ENCODE measurements at places on chromosomes 12 and 14.

- DNase-seq = peak; percentile 77
Measured at GRCh38 chr12:54220092-54220557, 31.3 kb upstream of the SMUG1 start.

- DNase-seq = no peak
Measured at GRCh38 chr12:96212456-96213375, 18.5 kb downstream of the ELK3 start.

DNA sequence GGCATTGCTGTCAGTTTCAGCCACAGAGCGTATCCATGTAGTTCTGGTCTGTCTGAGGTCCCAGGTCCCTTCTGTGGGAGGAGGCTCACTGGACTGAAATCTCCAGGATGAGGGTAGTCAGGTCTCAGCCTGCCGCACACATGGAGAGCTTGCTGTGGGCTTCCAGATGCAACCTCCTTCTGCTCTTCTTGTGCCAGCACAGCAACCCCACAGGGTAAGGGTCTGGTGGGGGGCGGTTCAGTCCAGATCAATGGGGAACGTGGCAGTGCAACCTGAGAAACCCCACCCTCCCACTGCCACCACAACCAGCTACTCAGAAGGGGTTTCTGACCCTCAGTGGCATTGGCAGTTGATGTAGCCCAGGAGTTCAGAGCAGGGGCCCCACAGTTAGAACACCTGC is 61.2 kb downstream of the BEGAIN start:
- no peak for DNase-seq

- DNase-seq = peak; percentile 53
Measured at GRCh38 chr14:67411820-67412421, at the start of gene PLEK2. Gene PLEK2 (minus strand): TSS chr14:67412165. CDS start chr14:67412059, 106 bp downstream.

DNA sequence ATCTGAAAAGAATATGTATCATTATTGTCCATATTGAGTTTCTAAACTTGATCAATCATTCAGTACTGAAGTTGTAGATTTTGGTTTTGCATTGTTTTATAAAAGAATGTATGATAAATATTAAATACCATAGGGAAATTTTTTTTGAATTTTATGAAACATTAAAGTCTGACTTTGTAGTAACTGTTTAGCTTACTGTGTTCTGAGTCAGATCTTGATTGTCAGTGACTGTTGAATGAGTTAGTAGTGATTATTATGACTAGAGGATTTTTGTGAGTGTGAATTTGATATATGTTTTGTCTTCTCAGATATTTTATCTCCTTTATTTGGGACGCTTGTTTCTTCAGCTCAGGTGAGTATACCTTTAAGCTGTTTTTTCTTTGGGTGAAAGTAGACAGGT is 10.1 kb downstream of the TDP1 start:
- DNase-seq = no peak

DNA sequence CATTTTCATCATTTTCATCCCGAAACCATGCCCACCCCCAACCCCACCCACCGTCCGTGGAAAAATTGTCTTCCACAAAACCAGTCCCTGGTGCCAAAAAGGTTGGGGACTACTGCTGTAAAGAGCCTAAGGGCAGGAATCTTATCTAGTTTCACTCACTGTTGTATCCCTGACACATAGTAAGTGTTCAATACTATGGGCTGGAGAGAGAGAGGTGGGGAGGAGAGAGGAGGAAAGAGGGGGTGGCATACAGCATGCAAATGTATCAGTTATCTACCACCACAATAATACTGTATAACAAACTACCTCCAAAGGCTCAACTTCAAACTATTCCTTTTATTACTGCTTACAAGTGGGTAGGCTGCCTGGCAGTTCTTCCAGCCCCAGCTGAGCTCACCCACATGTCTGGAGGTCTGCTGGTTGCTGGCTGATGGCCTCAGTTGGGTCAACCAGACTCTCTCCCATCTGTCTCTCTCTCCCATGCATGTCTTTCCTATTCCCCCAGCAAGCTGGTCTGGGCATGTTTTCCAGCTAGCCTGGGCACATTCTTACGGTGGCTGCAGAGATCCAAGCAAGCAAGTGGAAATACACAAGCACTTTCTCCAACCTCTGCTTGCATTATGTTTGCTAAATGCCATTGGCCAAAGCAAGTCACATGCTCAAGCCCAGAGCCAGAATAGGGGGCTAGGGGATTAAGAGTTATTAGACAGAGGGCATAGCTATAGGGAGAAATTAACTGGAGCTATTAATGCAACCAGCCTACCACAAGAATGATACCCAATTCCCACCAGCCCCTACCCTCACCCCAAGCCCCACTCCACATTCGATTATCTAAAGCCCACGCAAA is 31.6 kb upstream of the FICD start:
- DNase-seq = no peak

DNA sequence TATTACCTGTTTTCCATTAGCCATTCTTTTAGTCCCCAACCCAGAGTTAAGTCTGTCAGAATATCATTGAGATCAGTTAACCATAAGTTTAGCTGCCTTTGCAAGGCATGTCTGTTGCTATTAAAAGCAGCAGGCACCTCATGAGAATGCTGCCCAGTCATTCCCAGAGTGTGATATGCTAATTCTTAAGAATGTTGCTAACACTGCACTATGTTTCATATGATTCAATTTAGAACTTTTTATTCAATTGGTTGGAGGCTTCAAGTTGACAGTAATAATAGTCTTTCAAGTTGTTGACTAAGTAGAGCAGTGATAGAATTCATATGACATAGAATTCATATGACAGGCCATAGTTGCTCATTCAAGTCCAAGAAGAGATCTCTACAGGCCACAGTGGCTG is 292.3 kb downstream of the FUT8 start:
- DNase-seq = peak; percentile 46

DNA sequence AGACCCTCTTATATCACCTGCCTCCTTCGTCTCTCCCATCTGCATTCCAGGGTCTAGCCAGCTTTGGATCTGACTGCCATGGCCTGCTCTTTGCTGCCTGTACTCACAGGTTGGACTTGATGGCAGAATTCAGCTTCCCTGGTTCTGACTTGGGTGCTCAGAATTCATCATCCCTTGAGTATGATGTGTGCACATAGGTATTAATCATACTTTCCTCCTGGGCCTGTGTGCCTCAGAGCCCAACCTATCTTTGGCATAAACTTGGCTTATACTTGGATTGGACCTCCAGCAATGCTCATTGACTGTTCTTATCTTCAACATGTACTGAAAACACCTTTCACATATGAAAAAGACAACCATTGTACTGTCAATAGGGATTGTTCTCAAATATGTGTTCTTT is 70.7 kb upstream of the LMNTD1 start:
- DNase-seq = peak; percentile 5

- DNase-seq = no peak
Measured at GRCh38 chr14:28902930-28903329, 136.3 kb downstream of the FOXG1 start.

GRCh38 chr14:50740856-50741255 is 72.8 kb upstream of the SAV1 start:
- no peak for DNase-seq

GRCh38 chr14:50608302-50608851 is 48.4 kb downstream of the ATL1 start:
- DNase-seq = peak; percentile 62

- DNase-seq = peak; percentile 44
Measured at GRCh38 chr12:3885277-3886094, 12.3 kb upstream of the PARP11 start.

GRCh38 chr12:24200010-24200409 is 250.5 kb upstream of the SOX5 start:
- no peak for DNase-seq

- DNase-seq = no peak
Measured at GRCh38 chr14:51627313-51627712, 24.4 kb upstream of the FRMD6 start.

DNA sequence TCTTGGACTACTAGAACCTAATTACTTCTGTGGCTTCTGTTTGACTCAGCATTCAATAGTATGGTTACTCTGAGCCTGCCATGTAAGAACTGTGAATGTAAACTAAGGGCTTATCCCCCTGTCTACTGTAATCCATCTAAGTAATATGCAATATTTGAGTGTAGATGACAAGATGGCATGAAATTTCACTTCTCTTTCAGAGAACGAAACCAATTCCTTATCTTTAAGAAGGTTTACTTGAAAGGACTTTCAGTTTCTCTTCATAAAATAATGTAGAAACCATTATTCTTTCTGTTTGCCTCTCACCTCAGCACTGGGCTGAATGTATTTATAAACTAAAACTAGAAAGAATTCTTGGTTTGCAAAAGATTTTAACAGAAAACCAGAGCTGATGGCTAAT is 60.4 kb upstream of the ARID2 start:
- no peak for DNase-seq

GRCh38 chr14:24056800-24057184 is 5.0 kb downstream of the CARMIL3 start:
- DNase-seq = no peak

GRCh38 chr14:25004389-25004809 is 45.5 kb downstream of the STXBP6 start:
- no peak for DNase-seq

DNA sequence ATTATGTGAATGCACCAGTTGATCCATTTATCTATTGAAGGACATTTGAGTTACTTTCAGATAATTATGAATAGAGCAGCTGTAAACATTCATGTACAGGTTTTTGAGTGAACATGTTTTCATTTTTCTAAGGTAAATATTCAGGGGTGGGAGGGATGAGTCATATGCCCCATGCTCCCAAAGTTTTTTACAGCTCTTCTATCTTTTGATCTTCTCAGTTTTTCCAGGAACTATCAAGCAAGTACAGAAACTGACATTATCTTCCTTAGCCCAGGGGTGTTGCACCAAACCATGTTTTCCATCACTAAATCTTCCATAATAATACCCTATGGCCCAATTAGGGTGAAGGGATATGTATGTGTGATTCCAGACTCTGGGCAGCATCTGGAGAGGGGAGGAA is 384.5 kb downstream of the EMP1 start:
- DNase-seq = no peak

- DNase-seq = peak; percentile 29
Measured at GRCh38 chr12:28057856-28058615, 85.5 kb upstream of the PTHLH start.

DNA sequence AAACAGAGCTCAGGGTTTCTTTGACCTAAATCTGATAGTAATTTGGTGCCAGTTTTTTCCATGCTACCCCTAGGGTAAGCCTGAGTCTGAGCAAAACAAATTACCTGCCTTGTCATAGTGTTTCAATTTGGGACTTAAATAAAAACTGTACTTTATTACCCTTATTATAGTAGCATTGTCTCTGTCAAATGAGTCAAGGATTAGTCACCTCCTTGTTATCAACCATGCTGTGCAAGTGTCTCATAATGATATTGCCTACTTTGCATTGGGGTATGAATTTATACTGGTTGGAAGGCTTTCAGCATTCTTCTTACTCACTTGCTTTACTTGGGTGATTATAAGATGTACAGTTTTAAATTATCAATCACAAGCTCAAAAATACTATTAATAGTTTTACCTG is 380.0 kb downstream of the LRFN5 start:
- DNase-seq = peak; percentile 66

DNA sequence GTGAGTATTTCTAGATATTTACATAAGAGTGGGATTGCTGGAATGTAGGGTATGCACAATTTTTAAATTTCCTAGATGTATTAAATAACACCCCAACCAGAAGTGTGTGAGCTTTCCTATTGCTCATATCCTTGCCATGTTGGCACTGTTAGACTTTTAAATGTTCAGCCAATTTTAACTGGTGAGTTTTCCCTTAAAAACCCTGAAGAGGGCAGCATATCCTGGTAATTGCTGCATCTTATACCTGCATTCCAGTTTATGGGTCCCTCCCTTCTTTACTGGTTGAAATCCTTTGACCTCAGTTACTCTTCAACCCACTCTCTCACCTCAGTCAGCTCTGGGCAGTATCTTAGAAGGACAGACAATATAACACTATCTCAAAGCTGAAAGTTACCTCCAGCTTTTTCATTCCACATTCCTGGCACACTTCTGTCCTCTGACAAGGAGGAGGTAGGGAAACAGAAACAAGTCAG is 270.6 kb downstream of the PAWR start:
- DNase-seq = peak; percentile 97

DNA sequence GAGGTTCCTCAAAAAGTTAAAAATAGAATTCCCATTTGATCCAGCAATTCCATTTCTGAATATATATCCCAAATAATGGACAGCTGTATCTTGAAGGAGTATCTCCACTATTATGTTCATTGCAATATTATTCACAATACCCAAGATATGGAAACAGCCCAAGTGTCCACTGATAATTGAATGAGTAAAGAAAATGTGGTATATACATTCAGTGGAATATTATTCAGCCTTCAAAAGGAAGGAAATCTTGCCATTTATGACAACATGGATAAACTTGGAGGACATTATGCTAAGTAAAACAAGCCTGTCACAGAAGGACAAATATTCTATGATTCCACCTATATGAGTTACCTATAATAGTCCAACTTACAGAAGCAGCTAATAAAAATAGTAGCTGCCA is 979.0 kb downstream of the SLC6A15 start:
- no peak for DNase-seq

DNA sequence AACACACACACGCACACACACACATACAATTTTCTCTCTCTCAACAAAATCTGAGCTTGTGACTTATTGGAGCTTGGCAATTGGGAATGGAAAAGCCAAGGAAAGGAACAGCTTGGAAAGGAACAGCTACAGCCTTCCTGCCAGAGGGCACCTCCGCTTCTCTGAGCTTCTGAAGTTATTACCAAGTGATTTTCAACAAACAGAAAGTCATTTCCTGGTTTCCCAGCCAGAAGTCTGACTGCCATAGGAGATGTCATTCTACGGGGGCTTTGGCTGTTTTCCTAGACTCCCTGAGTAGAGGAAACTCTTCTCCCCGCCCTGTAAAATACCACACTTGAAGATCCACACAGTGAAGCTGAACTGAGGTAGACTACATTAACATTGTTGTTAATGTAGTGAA is 198.3 kb downstream of the CFAP54 start:
- DNase-seq = no peak

GRCh38 chr14:105087963-105088811 is 23.0 kb upstream of the GPR132 start:
- DNase-seq = peak; percentile 75

Data from fibroblast of skin of right biceps (primary cell).